Fibroblast of mammary gland (primary cell): ENCODE measurements at places on chromosomes 3 and 15.

GRCh38 chr15:57298204-57298603 is 78.1 kb upstream of the CGNL1 start:
- no peak for DNase-seq

GRCh38 chr15:47442371-47442770 is 274.9 kb upstream of the SEMA6D start:
- no peak for DNase-seq

GRCh38 chr3:123633530-123633929 is 48.7 kb upstream of the HACD2 start:
- peak; percentile 76 for DNase-seq

DNA sequence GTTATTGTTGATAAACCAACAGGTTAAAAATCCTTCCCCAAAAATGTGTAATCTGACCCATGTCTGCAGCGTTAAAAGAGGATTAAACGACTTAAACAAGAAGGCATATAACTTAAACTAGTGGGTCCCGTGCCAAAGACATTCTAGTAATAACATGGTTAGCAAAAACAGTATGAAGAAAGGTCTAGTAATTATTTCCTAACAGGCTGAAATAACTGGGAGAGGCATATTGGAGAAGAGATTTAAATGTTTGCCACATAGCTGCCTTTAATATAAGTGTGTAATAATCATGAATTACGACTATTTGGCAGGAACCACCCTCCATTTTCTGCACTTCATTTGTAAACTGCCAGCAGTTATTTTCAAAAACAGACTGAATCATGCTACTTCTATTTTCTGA is 67.7 kb upstream of the CSPG5 start:
- peak; percentile 45 for DNase-seq

DNA sequence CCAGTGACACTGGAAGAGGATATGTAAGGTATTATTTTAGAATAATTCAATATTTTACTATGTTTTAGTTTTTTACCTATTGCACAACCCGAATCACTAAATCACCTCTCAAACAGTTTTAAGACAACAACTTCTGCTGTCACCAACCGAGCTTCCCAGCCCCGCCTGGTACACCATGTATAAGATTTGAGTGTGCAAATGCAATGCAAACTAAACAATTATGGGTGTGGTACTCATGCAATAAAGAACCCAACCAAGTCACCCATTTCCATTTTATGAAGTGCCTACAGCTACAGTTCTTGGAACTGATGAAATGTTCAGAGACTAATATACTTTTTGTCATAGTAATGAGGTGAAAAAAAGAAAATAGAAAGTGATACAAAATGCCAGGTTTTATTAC is 256.2 kb downstream of the TAFA4 start:
- DNase-seq: no peak

- no peak for DNase-seq
Measured at GRCh38 chr15:70584441-70584837, 178.9 kb downstream of the UACA start.

DNA sequence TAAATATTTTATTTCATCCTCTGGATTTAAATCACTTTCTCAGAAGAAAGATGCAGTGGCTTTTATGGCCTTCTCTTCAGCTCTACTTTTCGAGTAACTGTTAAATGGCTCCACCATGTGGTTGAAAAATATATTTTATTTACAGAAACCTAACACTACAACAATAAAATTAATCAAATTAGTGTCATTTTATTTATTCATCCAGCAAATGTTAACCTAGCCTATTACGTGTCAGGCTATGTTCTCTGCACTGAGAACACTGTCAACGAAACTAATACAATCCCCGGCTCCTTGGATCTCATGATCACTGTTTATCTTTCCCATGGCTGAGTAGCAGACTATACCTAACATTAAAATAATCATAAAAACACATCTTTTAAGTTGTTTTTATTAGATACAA is 148.0 kb upstream of the OSTN start:
- peak; percentile 51 for DNase-seq

GRCh38 chr3:159861369-159861987 is 127.2 kb upstream of the IL12A start:
- DNase-seq: no peak

DNA sequence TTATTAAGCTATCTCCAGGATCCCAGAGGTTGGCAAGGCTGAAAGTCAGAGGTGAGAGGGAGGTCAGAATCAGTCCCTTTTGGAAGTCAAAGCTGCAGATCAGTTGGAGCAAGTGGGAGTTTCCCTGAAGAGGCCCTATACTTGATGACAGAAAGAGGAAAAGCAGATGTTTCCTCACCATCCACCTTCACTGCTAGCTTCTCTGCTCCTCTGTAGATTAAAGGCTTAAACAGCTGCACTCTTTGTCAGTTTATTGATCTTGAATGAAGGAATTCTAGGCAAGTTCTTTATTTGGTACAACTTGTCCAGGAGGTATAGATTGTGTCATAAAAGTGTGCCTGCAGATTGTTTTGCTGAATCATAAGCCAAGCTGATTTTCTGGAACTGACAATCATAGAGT is 408.2 kb upstream of the TGFBR2 start:
- DNase-seq: peak; percentile 37

- no peak for DNase-seq
Measured at GRCh38 chr3:12560505-12561190, 3.8 kb downstream of the MKRN2 start.

GRCh38 chr3:130491431-130491830 is 25.5 kb upstream of the COL6A6 start:
- no peak for DNase-seq

GRCh38 chr3:99503350-99503749 is 135.0 kb upstream of the COL8A1 start:
- peak; percentile 55 for DNase-seq
